Adrenal gland (tissue), 19 donors: ENCODE measurements at places on chromosomes 7 and 10. TPM values are rescaled to one million over a fixed set of nuclear protein-coding genes. Genes with fewer than 3 reads are reported as not detected.

The SPDYE5 gene
- not detected for total RNA-seq

The KCTD7 gene
- 25.0 TPM for total RNA-seq

The CHN2 gene
- total RNA-seq: 20.5 TPM

The TRPV5 gene
- total RNA-seq: not detected

The ARMC3 gene
- 0.17 TPM for total RNA-seq

The GPR26 gene
- total RNA-seq: not detected

The GIMAP8 gene
- 9.6 TPM for total RNA-seq

The STOX1 gene
- 16.5 TPM for total RNA-seq

The MSS51 gene
- total RNA-seq: 2.2 TPM

DNA sequence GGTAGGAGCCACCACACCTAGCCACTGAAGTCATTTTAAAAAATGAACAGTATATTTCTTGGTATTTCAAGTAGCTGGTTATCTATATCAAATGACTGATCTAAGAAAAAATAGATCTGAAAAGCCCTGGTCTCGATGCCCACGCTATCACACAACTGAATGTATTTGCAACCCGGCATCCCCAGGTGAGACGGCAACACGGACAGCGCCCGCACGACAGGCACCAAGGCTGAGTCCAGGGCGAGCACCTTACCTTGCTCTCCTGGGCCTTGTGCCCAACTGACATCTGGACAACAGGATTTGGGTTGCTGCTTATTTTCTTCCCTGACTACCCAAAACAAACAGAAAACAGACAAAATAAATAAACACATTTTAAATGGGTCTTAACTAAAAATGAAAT lies 44.8 kb upstream of the NCAPG2 start:
- no peak for DNase-seq

- no peak for DNase-seq
Observed at GRCh38 chr10:30247704-30248103, 101.4 kb downstream of the MTPAP start.

- no peak for DNase-seq
Observed at GRCh38 chr7:32539919-32540531, 44.7 kb downstream of the AVL9 start.

GRCh38 chr10:17406036-17406834 lies 48.2 kb downstream of the ST8SIA6 start:
- no peak for DNase-seq

GRCh38 chr10:28367929-28368484 lies 65.1 kb upstream of the MPP7 start:
- DNase-seq: no peak

- no peak for DNase-seq
Observed at GRCh38 chr10:130516141-130516735, 380.0 kb downstream of the GLRX3 start.

- peak; percentile 16 for DNase-seq
Observed at GRCh38 chr7:93442478-93443224, 131.9 kb downstream of the CALCR start.

DNA sequence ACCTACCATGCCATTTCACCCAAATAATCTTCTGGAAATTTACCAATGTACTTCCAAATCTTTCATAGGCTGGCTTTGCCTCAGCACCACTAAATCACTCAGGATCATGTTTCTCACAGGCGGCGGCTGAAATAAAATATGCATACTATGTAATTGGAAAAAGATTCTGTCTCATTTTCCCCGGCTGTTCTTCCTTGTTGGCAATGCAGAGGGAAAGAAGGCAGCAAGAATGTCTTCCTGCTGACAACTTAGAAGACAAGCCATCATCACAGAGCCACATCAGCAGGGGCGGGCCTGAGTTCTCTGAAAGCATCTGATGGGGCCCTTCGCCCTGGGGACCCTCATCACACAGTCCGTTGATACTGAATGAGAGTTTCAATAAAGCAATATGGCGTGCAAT lies 39.2 kb upstream of the COL1A2 start:
- no peak for DNase-seq

DNA sequence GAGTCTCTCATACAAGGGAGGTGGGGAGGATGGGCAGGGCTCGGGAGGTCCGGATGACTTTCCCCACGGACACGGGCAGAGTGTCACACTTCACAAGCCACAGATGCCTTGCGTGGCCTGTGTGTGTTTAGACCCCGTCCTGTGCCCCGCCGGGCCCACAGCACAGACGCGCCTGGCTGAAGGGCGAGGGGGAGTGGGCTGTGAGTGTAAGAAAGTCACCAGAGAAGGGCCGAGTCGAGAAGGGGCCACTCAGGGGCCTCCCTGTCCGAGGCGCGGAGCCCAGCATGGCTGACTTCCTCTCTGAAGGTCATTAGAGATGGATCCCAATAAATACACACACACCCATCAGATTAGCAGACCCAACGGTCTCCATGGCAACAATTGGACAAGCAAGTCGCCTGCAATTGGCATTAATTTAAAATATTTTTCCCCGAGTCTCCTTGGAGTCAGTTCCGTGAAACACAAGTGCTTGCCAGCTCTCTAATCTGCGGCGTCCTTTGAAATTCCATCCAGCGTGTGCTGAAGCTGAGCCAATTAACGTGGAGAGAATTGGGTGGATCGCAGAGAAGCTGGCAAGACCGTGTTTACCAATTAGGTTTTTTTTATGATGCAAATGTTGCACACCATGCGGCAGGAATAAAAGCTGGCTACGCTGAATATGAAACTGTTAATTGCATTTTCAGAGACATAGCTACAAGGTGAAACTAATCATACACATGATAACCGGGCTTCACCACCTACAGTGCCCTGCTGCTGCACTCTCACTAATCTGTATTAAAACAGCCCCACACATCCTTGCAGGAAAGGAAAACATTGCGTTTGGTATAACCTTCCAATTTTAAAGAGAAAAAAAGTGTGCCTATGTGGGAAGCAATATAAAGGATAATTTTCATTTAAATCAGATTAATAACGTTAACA lies 571.2 kb downstream of the PTPRN2 start:
- peak; percentile 25 for DNase-seq

DNA sequence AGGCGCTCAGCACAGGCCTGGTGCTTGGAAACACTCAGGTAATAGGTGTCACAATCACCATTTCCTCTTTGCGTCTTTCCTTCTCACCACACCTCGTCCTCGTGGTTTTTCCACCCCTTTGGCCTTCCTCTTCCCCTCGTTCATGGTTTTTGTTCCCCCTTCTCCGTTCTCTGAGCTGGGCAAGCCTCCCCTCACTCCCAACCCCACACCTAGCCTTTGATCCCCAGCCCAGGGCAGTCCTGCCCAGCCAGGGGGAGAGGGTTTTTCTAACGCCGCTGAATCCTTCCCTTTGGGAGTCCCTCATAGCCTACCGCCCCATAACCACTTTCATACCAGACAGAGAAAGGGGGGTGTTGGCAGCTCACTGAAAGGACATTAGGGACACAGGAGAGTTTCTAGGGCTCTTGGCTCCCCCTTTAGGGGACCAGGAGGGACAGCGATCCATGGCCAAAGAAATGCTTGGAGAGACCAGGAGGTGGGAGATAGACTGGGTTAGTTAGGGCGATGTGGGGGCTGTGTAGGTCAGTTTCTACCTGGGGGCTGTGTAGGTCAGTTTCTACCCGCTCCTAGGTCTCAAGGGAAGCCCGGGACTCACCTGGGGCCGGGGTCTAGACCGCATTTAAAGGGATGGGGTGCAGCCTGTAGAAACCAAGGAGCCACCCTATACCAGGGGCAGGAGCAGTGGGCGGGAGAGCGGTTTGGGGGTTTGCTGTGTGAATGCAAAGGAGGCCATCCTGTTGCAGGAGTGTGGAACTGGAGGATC lies 1.4 kb downstream of the EPHB4 start:
- DNase-seq: no peak

GRCh38 chr7:29900745-29901144 lies 88.9 kb downstream of the SCRN1 start:
- DNase-seq: no peak

DNA sequence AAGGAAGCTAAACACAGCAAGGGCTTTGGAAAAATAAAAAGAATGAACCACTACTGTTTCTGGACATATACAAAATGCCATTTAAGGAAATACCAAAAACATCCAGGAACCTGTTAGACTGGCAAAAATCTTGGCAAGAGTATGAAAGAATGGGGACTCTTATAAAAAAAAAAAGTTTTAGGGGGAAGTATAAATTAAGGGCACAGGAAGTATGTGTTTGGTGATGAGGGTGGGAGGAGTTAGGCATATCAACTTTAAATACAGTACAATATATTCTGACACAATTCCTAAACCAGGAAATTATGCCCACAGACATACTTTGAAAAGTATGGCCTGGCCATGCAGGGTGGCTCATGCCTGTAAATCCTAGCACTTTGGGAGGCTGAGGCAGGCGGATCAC lies 74.2 kb downstream of the WAPL start:
- no peak for DNase-seq

GRCh38 chr7:142856565-142857245 lies 1.8 kb downstream of the EPHB6 start:
- no peak for DNase-seq

GRCh38 chr7:34886856-34887255 lies 150.4 kb downstream of the DPY19L1 start:
- DNase-seq: no peak

DNA sequence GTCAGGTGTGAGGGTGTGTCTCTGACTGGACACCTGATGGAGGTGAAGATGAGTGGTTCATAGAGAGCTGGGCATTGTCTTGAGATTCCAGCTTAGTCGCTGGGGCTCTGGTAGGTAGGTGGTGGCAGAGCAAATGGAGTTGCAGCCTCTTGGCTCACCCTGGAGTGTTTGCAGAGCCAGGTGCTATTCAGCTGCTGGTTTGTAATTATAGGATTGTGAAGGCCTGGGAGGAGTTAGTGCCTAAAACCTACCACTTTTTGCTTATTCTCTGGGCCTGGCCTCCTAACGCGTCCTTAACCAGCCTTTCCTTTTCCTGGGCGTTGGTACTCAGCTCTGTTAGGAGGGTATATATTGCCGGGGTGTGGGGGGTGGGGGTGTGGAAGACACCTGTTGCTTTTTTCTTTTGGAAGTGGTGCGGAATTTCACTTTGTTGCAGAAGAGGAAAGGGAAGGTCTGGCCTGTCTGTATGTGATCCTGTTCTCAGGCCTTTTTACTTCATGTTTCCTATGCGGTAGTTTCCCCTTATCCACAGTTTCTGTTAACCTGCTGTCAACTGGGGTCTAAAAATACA lies 3.2 kb downstream of the PPRC1 start:
- no peak for DNase-seq

- no peak for DNase-seq
Observed at GRCh38 chr7:114026486-114027089, 107.8 kb upstream of the PPP1R3A start.

GRCh38 chr10:21758239-21758638 lies 224.2 kb downstream of the MLLT10 start:
- DNase-seq: no peak

DNA sequence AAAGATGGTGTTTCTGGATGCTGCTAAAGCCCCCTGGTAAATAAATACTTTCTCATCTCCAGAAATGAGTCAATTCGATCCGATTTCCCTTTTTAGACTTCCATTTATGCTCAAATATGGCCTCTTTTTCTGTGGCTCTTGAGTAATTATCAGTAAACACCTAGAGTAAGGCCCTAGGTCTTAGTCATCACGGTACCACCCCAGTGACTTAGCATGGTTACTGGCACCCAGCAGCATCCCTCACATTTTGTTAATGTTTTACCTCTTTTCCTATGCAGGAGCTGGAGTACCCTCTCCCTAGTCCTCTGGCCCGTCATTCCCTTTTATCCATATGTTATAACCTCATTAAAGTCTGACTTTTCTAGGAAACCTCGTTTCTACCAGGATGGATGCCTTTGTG lies 19.5 kb downstream of the CHN2 start:
- no peak for DNase-seq

DNA sequence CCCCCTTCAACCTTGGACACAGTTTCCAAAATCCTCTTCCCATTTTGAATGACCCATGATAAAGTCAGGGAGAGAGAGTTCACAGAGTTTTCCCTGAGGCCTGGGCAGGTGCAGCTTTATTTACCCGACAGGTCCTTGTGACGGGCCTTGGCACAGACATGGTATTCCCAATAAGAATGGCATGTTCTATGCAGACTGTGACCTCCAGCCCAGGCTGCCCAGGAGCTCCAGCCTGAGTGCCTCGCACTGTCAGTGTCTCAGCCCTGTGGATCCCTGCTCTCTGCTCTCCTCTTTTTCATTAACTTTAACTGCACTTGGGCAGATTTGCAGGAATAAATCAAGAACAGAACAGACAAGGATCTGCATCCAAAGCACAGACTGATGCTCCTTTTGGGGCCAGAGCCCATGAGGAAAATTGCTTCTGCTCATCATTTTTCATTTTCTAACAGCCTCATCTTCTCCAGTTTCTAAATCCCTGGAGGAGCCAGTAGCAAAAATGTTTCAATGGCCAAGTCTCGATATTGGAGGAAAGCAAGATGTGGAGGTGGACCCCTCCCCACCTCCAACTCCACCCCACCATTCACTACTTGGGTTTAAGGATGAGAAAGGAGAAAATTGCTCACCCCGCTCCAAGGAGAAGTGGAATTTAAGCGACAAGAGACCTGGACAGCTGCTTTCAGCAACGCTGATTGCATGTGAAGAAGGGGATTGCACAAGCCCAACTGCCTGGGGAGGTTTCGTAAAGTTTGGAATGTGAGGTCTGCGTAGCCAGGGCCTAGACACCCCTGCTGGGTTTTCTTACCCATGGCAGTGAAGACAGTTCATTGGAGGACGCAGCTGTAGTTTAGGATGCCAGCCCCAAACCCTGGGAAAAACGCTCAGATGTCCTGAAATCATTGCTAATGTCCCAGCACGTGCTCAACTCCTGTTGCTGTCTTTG lies 225.9 kb downstream of the WDR11 start:
- DNase-seq: no peak

DNA sequence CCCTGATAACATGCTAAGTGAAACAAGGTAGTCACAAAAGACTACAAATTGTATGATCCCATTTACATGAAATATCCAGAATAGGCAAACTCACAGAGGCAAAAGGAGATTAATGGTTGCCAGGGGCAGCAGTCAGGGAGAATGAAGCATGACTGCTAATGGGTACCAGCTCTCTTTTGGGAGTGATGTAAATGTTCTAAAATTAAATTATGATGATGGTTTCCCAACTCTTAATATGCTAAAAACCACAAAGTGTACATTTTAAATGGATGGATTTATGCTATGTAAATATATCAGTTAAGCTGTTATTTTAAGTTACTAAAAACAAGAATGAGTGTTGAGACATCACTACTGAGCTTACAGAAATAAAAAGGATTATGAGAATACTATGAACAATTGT lies 12.6 kb downstream of the CYP51A1 start:
- DNase-seq: no peak

GRCh38 chr10:52436664-52437063 lies 122.6 kb downstream of the DKK1 start:
- no peak for DNase-seq

GRCh38 chr10:30357075-30357801 lies 8.2 kb upstream of the MTPAP start:
- DNase-seq: no peak
